Activated CD4-positive, alpha-beta memory T cell treated with anti-CD3 and anti-CD28 coated beads for 36 hours (primary cell): ENCODE measurements at places on chromosomes 1 and 21.

- DNase-seq, result no peak
Observed at GRCh38 chr1:42743317-42744147, 3.5 kb upstream of the CLDN19 start.

- no peak for DNase-seq
Observed at GRCh38 chr1:177964336-177964735, 5.5 kb downstream of the SEC16B start.

GRCh38 chr1:92184632-92185031, 33.1 kb upstream of the C1orf146 start:
- no peak for DNase-seq

DNA sequence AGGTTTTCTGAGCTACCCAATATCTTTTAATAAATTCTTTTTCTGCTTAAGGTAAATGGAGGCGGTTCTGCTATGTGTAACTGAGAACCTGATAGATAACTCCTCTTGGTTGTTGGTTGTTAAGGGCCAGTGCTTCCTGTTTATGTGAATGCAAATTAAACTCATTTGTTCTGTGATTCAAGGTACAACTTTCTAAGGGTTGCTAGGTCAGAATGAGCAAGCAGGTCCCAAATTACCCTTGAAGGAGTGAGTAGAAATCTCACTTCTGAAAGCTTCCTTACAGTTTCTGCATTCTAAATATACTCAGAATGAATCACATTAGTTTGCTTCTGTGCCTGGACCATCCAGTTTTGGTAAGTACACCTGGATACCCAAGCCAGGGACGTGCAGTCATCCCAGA, 15.5 kb upstream of the FAM78B start:
- no peak for DNase-seq

DNA sequence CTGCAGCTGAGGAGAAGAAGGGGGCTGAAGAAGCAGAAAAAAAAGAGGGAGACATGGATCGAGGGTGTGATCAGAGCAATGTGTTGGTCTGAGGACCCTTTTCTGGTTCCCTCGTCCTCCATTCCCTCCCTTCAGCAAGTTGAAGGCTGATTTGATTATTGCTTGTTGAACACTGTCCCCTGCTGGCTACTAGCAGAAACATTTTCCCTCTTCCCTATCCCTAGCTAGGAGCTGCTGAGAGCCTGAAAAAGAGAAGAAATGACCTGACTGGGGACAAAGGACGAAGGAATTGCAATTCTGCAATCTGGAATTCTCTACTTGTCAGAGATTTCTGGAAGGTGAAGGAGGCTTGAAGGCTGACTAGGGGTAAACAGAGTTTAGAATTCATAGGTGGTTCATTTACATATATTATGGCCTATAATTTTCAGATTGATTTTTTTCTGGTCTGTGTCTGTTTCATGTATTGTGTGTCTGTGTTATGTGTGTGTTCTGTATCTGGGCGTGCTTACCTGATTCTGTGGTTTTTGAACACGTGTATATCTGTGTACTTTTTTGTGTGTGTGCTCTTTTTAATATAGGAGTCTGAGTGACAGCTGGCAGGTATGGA, 9.8 kb downstream of the NHLH1 start:
- DNase-seq, result peak; percentile 33

DNA sequence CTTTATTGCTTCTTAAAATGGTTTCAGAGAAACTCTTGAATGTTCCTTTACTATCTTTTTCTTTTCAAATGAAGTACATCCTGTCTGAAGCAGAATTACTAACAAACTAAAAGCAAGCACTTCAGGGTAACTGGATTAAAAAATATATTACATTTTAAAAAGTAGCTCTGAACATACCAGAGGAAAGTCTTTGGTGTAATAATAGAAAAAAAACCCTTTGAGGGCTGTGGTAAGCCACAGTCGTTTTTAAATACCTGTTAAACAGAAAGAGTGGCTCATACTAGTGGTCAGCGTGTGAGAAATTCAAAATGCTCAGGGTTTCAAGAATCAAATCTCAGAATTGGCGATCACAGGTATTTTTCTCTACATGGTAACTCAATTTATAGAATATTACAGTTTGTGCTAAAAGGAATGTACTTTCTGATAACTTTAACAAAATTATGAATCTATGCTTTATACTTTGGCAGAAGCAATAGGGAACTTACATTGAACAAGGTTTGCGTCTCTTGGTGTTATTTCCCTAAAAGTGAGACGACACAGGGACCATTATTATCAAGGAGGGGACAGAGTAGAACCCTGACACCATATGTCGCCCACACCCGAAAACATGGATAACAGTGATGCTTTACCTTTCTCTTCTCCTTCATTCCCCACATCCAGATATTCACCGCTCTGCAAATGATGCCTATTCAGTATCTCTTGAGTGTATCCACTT, 97.0 kb upstream of the DPH5 start:
- no peak for DNase-seq

DNA sequence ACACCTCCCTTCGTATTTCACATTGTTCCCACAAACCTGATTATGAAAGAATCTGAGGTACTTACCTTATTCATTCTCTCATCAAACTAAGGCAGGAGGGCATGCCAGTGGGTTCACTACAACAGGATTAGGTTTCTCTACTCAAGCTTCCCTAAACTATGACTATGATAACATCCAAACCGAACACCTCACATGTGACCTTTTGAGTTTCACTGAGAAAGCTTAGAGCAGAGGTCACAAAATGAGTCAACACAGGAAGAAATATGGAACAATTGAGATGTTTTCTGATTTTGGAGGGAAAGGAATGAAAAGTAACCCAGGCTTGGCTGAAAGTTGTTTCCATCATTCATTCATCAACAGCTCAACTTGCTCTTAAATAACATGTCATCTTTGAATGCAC, 24.1 kb downstream of the UBR4 start:
- DNase-seq, result peak; percentile 13

- DNase-seq, result no peak
Observed at GRCh38 chr1:108048301-108049177, 83.6 kb upstream of the VAV3 start.

DNA sequence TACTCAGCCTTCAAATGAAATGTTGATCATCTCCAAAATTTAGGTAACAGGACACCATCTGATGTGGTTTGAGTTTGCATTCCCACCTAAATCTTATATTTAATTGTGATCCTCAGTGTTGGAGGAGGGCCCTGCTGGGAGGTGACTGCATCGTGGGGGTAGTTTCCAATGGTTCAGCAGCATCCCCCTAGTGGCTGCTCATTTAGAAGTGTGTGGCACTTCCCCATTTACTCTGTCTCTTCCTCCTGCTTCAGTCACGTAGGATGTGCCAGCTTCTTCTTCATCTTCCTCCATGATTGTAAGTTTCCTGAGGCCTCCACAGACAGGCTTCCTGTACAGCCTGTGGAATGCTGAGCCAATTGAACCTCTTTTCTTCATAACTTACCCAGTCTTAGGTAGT, 731.2 kb downstream of the USP25 start:
- no peak for DNase-seq

- no peak for DNase-seq
Observed at GRCh38 chr1:164659621-164660411, 100.8 kb downstream of the PBX1 start.

GRCh38 chr1:229563241-229563640, 4.7 kb upstream of the ABCB10 start:
- DNase-seq, result no peak
